ENCODE measurements at places on chromosomes 7 and 10.
A peak's percentile ranks its signal among the peaks of the same experiment; 100 is the strongest.

DNA sequence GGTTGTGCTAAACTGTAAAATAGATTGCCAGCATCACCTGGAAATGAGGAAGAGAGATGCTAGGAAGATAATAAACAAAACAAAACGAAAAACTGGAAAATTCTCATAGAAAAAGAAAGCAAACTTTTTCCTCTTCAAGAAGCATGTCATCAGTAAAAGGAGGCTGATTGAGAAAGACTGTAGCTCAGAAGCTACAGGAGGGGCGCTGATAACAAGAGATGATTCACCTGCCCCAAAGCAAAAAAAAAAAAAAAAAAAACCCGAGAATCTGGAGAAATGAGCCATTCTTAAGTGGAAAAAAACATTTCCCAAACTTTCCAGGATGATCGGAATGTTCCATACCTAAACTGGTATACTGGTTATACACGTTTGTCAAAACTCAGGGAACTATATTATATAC is 130.5 kb upstream of the C1QL3 start:
- no peak for DNase-seq

- DNase-seq: no peak
Observed at GRCh38 chr10:91511549-91512330, 101.6 kb downstream of the HECTD2 start.

GRCh38 chr10:60148266-60148840 is 241.3 kb downstream of the ANK3 start:
- DNase-seq: no peak

- DNase-seq: no peak
Observed at GRCh38 chr10:120514035-120514620, 57.1 kb downstream of the PLPP4 start.

- DNase-seq: no peak
Observed at GRCh38 chr7:30848121-30848855, 63.4 kb upstream of the AQP1 start.

- no peak for DNase-seq
Observed at GRCh38 chr7:90988996-90989765, 275.1 kb upstream of the FZD1 start.

- no peak for DNase-seq
Observed at GRCh38 chr10:33704214-33704830, 369.9 kb upstream of the NRP1 start.

DNA sequence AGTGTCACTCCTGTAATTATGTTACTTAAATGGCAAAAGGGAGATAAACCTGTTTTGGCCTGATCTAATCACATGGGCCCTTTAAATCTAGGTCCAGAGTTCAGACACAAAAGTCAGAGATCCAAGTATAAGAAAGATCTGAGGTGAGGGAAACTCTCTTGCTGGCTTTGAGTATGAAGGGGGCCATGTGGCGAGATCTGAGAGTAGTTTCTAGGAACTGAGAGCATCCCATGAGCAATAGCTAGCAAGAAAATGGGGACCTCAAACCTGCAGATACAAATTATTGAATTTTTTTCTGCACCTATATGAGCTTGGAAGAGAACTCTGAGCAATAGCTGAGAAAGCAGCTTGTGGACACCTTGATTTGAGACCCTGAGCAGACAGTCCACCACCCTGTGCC is 27.6 kb downstream of the ANKRD7 start:
- DNase-seq: no peak

DNA sequence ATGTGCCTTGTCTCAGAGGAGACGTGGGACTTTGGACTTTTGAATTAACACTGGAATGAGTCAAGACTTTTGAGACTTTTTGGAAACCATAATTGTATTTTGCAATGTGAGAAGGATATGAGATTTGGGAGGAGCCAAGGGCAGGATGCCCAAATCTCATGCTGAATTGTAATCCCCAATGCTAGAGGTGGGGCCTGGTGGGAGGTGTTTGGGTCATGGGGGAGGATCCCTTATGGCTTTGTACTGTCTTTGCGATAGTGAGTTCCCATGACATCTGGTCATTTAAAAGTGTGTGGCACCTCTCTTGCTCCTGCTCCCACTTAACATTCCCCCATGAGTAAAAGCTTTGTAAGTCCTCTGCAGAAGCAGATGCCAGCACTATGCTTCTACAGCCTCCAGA is 39.2 kb downstream of the DNAJC9 start:
- DNase-seq: no peak

GRCh38 chr7:1230411-1231213 is 2.1 kb upstream of the UNCX start:
- DNase-seq: no peak

DNA sequence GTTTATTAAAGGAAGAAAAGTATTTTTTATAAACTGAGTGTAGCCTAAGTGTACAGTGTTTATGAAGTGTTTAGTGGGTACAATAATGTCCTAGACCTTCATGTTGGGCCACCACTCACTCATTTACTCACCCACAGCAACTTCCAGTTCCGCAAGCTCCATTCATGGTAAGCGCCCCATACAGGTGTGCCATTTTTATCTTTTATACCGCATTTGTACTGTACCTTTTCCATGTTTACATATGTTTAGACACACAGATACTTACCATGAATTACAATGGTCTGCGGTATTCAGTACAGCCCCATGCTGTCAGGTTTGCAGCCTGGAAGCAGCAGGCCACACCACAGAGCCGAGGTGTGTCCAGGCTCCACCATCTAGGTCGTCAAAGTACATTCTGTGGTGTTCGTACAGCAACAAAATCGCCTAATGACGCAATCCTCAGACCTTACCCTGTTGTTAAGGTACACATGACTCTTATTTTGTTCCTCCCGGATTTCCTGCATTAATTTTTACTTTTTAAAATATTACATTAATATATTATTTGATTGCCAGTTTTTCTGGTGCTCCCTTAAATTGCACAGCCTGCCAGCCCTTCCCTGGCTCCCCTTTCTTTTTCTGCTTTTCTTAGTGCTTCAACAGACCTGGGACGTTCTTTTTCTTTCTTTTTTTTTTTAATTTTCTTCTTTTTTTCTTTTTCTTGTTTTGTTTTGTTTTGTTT is 881 bp upstream of the SSBP1 start:
- peak; percentile 6 for DNase-seq

- no peak for DNase-seq
Observed at GRCh38 chr10:7457478-7458316, 46.9 kb upstream of the SFMBT2 start.

GRCh38 chr7:137728426-137728825 is 118.3 kb downstream of the DGKI start:
- DNase-seq: no peak

GRCh38 chr7:117427258-117427701 is at the start of gene ASZ1:
Gene ASZ1 (minus strand): TSS chr7:117427493. CDS start chr7:117427460, 33 bp downstream.
- no peak for DNase-seq

DNA sequence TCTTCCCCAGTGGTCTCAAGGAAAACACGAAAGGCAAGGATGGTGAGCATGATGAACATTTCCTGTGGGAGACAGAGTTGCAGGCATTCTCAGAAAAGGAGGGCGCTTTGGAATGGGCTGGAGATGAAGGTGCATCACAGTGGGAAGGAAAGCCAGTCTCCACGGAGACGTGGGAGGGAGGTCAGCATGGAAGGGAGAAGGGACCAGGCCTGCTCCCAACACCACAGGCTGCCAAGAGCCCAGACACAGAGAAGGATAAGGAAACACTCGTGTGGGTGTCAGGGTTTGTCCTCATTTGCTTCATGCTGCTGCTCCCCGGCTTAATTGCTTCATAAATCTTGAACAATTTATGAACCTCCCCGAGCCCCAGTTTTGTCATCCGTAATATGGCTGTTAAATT is 231.5 kb upstream of the ZNF32 start:
- DNase-seq: no peak

GRCh38 chr7:154375956-154376355 is 323.8 kb downstream of the DPP6 start:
- no peak for DNase-seq

- no peak for DNase-seq
Observed at GRCh38 chr7:6619961-6620360, 4.6 kb downstream of the ZNF853 start.

- no peak for DNase-seq
Observed at GRCh38 chr7:150939466-150939865, 38.7 kb downstream of the KCNH2 start.

GRCh38 chr10:68816796-68817412 is 10.4 kb upstream of the STOX1 start:
- DNase-seq: no peak

DNA sequence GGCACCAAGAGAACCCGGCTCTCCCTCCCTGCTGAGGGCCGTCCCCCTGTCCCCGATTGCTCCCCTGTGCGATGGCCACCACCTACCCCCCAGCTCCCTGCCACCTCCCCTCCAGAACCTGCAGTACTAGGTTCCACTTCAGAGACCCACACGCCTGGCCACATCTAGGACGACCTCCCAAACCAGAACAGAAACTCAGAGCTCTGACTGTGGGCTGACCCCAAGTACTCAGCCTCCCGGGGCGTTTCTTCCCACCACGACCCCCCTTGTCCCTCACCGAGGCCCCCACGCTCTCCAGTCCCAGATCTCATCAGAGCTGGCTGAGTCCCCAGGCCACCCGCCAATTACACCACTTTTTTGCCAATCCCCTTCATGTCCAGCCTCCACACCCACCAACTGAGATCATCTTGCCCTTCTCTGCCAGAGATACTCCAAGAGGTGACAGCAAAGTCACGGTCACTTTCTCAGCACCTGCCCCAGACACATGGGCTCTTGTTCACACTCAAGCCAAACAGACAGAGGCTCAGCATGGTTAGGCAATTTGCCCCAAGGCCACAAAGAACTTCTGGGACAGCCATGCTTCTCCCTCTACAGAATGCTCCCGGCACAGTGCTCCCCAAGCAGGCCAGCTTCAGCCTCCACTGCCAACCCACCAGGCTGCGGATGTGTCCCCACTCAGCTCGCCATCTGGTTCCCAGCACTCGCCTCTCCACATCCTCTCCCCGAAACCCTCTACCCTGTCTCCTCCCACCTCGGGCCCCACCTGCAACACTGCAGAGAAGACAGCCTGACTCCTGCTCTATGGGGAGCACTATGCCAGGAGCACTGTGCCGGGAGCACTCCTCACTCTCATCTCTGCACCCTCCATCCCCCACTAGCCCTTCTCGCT is 4.7 kb downstream of the TMEM120A start:
- no peak for DNase-seq

DNA sequence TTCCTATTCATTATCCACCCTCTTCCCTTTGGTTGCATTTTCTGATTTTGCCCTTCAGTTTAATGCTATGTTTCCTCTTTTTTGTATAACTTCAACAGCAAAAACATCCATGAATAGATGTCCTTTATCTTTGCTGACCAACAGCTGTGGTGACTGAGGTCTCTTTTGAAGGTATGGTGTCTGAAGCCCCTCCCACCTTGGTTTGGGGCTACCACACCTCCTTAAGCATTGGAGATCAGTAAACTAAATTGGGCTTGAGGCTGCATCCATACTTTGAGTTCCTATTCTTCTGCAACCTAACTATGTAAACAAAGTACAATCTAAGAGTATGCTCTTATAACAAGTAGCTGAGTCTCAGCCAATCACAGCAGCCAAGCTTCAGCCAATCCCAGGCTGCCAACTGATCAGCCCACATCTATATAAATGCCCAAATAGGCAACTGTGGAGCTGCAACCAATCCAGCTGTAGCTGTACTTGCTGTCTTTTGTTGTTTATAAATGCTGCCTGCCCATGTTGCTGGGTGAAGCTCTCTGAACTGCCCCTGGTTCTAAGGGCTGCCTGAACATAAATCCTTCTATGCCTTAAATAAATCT is 69.4 kb upstream of the PDLIM1 start:
- no peak for DNase-seq

DNA sequence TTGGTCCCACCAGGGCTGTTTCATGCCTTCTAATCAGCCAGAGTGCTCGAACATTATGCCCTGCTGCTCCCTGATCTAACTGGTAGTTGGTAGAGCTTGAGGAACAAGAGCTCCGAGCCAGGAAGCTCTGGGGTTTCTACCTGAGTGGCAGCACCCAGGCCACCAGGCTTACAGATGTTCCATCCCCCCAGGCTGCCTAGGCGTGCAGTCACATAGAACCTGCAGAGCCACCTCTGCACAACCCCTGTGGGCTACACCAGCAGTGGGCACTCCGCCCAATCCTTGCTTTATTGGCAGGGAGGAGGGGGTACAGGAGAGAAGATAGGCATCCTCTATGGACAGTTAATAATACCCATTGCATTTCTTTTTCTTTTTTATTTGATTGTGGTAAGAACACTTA is 21.8 kb downstream of the MAP3K8 start:
- no peak for DNase-seq

GRCh38 chr7:219581-220150 is 27.3 kb downstream of the FAM20C start:
- no peak for DNase-seq

DNA sequence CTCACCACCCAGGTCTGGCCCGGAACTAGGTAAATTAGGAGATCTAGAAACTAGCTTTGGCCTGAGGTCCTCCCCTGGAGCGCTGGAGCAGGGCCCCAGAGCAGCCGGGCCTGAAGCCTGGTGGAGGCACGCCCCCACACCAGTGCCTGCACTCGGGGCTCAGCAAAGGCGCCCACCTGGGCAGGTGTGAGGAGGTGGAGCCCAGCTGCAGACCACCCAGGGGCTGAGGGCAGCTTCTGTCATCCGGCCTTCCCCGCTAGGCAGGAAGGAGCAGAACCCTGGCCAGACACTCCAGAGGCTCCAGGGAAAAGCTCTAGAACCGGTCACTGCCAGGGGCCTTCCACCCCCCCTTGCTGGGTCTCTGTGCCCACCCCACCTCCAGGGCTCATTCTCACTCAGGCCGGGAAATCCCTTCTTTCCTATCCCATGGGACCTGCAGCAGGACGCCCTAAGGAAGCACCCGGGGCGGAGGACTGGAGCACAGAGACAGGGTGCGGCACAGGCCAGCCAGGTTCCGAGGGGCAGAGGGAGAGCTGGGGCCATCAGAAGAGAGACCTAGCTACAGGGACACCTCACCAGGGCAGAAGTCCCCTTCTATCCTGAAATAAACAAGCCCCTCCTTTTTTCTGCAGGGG is 161.2 kb downstream of the NRF1 start:
- DNase-seq: no peak

GRCh38 chr10:74991435-74991834 is 120.0 kb upstream of the SAMD8 start:
- DNase-seq: no peak

DNA sequence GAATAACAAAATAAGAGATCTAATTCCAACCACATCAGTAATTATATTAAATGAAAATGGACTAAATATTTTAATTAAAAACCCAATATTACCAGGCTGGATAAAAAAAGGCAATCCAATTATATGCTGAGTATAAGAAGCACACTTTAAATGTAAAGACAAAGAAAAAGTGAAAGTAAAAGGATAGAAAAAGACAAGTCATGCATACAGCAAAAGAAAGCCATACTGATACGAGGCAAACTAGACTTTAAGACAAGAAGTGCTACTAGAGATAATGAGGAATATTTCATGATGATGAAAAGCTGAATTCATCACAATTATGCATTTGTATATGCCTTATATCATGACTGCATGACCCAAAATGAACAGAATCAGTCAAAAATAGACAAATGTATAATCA is 628.6 kb downstream of the PHTF2 start:
- no peak for DNase-seq

GRCh38 chr10:8420182-8420581 is 365.7 kb downstream of the GATA3 start:
- no peak for DNase-seq

- no peak for DNase-seq
Observed at GRCh38 chr10:102814873-102815661, 22.1 kb downstream of the CYP17A1 start.

Measured in CD8-positive, alpha-beta memory T cell (primary cell).